Stimulated activated CD8-positive, alpha-beta memory T cell treated with anti-CD3 and anti-CD28 coated beads, Interleukin-4, amount 100 ng/mL, for 1 hour (primary cell): ENCODE measurements at places on chromosomes 7 and 10.

DNA sequence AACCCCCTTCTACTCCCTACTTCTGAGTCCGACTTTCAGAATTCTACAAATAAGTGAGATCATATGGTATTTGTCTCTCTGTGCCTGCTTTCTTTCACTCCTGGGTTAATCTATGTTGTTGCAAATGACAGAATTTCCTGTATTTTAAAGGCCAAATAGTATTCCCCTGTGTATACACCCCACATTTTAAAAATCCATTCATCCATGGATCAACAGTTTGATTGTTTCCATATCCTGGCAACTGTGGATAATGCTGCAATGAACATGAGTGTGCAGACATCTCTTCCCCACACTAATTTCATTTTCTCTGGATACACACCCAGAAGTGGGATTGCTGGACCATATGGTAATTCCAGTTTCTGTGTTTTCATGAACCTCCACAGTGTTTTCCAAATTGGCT lies 225.8 kb upstream of the TCERG1L start:
- DNase-seq, result no peak

GRCh38 chr10:128087884-128088709 lies 38.1 kb downstream of the MKI67 start:
- no peak for DNase-seq

GRCh38 chr10:11782793-11783557 lies 40.2 kb upstream of the PROSER2 start:
- DNase-seq, result no peak

DNA sequence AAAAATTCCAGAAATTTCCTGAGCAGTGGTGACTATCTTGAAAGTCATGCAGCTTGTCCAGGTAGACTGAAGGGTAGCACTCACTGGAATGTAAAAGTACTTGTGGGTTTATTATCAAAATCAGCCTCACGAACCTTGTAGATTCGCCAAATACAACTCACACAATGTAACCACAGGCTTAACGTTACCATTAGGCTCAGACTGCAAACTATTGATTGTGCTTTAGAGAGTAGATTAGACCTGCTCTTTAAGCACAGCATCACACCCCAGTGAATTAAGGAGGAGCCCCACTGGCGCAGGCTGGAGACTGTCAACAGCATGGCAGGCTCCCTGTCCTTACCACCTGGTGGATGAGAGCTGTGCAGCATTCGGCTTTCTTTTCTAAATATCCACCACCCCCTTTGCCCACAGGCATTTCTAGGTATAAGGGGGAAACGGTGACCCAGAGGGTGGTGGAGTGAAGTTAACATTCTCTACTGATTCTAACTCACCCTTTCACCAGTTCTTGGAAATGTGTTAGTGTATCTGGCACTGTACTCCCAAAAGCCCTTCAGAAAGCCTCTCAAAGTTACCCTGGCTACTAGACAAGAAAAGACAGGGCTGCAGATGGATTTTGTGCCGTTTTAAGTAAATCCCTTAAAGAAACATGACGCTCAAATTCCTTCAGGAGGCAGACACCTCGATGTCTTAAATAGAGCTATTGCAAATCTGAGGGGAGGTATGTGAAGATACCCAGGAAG lies 56.6 kb downstream of the GSDME start:
- no peak for DNase-seq

GRCh38 chr10:115004236-115004862 lies 66.4 kb downstream of the TRUB1 start:
- no peak for DNase-seq

- DNase-seq, result no peak
Measured at GRCh38 chr7:32299133-32299702, 191.0 kb downstream of the LSM5 start.

DNA sequence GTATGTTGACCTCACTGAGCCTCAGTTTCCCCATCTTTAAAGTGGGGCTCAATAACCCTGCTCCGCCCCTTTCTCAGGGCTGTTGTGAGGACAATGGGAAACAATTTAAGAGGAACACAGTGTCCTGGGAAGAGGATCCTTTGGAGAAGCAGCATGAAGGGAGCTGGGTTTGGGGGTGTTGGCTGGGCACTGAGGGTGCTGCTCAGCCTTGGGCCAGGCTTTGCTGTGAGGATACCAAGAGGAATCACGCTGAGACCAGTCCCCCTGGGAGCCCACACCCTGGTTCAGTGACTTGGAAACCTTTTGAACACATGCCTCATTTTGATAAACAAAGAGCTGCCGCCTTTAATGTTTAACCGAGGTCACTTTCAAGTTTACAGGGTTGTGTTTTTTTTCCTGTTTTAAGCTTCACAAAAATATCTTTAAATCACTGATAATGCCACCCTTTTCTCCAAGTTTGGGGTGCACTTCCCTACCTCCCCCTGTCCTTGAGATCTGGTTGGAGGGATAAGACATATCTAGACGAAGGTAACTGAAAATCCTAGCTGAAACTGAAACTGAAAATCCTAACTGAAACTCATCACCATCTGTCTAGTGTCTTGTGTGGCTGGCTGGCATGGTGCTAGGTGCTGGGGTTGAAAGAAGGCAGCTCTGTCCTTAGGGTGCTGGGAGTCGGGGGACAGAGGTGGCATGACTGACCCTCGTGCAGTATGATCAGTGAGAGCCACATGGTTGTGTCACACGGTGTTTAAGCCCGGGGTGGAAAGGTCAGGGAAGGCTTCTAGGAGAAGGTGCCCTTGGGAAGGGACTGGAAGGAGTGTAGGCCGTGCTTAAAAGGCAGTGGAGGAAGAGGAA lies 27.7 kb downstream of the ZNF775 start:
- no peak for DNase-seq

GRCh38 chr7:135193615-135194081 lies 17.7 kb downstream of the WDR91 start:
- no peak for DNase-seq

- no peak for DNase-seq
Measured at GRCh38 chr7:148561099-148561498, 29.5 kb upstream of the C7orf33 start.

DNA sequence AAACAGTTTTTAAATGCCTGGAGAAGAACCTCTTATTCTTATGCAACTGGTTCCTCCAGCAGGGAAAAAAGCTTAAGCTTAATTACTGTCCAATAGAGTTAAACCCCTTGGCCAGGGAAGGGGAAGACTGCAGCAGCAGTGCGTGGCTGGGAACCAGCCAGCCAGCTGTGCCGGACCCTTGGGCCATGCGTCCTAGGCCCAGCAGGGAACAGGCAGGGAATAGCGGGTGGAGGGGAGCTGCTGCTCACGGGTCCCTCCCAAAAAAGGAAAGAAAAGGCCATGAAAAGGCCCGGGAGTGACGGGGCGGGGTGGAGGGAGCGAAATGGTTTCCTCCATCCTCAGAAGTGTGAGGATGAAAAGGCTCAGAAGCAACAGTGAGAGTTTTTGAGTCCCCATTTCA lies 35.2 kb upstream of the HECW1 start:
- no peak for DNase-seq
